ENCODE measurements at places on chromosomes 11 and 22.

DNA sequence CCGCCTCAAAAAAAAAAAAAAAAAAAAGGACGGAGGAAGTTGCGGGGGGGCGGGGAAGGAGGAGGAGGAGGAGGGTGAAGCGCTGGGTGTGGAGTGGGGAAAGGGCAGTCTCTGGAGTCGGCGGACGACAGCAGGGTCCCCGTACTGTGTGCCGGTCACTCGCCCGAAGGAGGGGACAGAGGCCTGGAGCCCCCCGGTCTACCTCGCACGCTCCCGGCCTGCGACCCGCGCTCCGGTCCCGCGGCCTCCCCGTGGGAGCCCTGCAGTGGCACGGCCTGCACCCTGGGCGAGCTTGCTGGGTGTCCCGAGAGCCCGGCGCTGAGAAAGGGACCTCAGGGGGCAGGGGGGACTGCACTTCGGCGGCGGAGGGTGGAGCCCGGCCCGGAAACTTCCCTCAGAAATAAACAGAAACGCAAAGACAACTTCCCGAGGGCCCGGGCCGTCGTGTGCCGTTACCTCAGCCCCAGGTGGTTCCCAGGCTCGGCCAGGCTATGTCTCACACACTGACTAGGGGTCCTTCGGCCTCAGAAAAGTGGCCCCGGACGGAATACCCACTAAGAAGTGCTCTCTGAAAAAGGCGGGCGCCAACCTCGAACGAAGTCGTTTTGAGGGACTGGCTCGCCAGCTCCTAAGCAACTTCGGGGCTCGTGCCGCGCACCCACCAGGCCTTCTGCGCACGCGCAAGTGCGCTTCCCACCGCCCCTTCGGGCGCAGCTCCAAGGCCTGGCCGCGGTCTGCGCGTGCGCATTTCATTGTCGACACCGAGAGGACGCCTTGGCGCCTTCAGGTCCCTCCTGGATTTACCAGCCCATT lies at the start of gene MAJIN:
Gene MAJIN (minus strand): TSS at position 688 of the 813 bp plus-strand sequence. CDS start 12,703 bp downstream, outside the sequence.
- peak; percentile 92 for DNase-seq

DNA sequence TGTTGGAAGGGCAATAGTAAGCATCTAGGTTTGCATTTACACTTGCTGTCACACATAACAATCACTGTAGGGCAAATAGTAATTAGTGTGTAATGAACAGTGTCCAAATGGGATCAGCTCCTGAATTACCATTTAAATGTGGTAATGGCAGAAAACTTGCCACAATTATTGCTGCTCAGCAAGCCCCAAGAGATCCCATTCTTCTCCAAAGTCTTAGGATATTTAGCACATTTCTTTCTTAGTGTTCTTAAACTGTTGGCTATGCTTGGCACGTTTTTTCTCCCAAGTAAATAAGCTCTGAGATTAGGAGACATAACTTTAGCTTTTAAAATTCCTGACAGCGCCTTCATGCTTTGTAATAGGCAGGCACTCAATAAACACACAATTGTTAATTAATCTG lies 1037.0 kb downstream of the DLG2 start:
- no peak for DNase-seq

DNA sequence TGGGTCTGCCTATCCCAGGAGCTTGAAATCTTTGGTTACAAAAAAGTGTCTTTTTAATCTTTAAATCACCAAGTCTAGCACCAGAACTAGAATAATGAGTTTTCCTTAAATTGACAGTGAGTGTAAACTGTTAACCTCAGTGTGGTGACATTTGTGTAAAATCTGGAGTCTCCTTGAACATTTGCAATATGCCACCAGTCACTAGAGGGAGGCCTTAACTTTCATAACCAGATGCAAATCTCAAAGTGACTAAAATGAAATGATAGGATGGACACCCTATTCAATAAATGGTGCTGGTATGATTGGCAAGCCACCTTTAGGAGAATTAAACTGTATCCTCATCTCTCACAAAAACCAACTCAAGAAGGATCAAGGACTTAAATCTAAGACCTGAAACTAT lies 8.3 kb upstream of the SCGB1D2 start:
- no peak for DNase-seq

GRCh38 chr11:85756401-85757200 lies 54.3 kb downstream of the SYTL2 start:
- DNase-seq, result peak; percentile 71

GRCh38 chr11:4704054-4704789 lies at the start of gene MMP26:
Gene MMP26, plus strand, starts transcription at chr11:4704784.
- no peak for DNase-seq

DNA sequence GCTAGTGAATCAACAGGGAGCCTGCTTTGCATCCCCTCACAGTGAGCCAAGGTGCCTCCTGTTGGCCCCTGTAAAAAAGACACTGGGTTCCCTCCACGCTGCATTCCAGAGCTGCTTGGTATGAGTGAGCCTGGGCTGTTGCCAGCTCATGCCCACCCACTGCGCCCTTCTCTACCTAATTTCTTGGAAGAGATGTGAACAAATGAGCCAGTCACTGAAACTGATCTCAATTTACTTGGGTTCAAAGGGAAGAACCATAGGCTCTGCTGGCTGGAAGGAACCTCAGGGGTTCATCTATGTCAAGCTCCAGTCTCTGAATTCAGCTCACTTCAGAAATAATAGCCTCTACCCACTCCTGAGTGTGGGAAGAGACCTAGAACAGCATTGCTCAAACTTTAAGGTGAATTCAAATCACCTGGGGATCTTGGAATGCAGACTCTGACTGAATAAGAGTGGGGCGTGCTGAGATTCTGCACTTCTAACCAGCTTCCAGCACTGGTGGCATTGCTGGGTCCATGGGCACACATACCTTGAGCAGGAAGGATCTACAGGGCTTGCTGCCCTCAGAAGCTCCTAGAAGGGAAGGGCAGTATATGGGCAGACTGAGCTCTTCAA lies 5.4 kb upstream of the TMPRSS4 start:
- no peak for DNase-seq

DNA sequence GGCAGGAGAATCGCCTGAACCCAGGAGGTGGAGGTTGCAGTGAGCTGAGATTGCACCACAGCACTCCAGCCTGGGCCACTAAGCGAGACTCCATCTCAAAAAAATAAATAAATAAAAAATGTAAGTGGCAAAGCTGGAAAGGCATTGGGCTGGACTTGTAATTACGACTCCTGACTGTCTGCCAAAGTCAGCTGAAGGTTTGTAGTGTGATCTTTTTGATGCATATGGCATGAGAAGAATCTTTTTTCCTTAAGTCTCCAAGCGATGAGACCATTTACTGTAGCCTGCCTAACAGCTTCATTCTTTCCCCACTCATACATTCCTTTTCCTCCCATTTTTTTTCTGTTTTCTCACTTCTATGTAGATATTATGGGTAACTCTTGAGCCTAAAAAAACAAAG lies 24.8 kb downstream of the CTNND1 start:
- no peak for DNase-seq

DNA sequence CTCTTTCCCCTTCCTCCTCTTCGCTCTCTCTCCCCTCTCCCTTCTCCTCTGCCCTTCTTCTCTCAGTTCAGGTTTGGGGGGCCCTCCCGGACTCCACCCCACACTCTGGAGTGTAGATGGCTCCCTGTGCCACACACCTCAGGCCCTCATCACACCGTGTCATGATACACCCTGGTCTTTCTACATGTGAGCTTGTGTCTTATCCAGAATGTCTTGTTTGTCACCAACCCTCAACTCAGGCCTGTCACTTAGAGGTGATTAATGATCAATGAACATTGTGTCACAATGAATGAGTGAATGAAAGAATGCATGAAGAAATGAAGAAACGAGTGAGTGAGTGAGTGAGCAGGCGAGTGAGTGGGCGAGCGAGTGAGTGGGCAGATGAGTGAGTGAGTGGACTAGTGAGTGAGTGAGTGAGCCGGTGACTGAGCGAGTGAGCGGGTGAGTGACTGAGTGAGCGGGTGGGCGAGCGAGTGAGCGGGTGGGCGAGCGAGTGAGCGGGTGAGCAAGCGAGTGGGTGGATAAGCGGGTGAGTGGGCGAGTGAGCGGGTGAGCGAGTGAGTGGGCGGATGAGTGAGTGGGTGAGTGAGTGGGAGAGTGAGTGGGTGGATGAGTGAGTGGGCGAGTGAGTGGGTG lies 33.8 kb downstream of the CAPN1 start:
- no peak for DNase-seq

- no peak for DNase-seq
Observed at GRCh38 chr22:48976556-48977535, 850.8 kb downstream of the BRD1 start.

GRCh38 chr11:131481971-131482370 lies 111.6 kb downstream of the NTM start:
- DNase-seq, result no peak

DNA sequence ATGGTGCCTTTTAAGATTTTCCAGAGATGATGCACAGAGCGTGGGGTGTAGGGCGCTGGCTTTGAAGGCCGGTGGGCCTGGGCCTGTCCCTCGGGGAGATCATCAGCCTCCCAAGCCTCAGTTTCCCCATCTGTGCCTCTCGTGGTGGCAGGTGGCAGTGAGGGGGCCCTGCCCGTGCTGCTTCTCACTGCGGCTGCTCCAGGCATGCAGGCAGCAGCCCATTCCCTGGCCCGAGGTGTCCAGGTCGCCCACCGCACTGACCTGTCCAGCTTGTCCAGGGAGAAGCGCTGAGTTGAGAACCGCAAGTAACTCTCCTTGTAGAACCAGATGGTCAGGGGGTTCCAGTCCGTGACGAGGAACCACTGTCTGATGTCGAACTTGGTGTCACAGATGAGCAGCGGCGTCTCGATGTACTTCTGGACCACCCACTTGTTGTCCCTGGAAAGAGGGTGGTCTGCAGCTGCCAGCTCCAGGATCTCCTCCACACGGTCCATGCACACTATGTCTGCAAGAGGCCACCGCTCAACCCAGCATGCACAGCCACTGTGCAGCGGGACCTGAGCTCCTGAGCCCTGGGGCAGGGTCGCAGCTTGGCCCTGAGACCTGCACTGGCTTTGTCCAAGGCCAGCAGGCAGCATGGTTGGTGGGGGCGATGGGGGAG lies 20.5 kb upstream of the IL17REL start:
- no peak for DNase-seq

- no peak for DNase-seq
Observed at GRCh38 chr11:118286545-118286944, 18.0 kb upstream of the CD3E start.

- DNase-seq, result no peak
Observed at GRCh38 chr22:20430101-20430719, 7.4 kb downstream of the SCARF2 start.

- DNase-seq, result no peak
Observed at GRCh38 chr11:72475381-72475780, 41.0 kb upstream of the CLPB start.

GRCh38 chr22:36065462-36065774 lies 36.8 kb upstream of the RBFOX2 start:
- no peak for DNase-seq

- peak; percentile 43 for DNase-seq
Observed at GRCh38 chr11:9573775-9574621, 528 bp downstream of the WEE1 start.

- no peak for DNase-seq
Observed at GRCh38 chr22:22735695-22736611, 91.5 kb downstream of the GGTLC2 start.

- DNase-seq, result no peak
Observed at GRCh38 chr22:42363892-42364291, 68.3 kb downstream of the NFAM1 start.

- no peak for DNase-seq
Observed at GRCh38 chr11:127042445-127042844, 41.9 kb upstream of the KIRREL3 start.

DNA sequence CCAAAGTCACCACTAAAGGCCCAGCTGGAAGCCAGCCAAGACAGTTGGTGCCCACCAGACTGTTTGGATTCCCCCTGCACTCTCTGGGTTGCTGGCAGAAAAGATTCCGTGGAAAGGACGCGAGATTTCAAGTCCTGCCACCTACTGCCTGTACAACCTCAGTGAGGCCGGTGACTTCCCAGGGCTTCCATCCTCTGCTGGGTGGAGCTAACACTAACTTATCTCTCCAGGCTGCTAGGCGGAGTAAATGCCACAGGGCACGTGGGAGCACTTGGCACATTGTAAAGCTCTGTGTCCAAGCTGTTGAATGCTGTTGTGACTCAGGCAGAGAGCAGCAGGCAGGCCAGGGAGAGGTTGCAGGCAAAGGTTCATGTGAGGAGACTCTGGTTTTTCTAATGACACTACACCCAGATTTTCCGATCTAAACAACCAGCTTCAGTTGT lies 50.9 kb upstream of the CDON start:
- peak; percentile 95 for DNase-seq

GRCh38 chr11:133814588-133815100 lies 30.7 kb downstream of the SPATA19 start:
- no peak for DNase-seq

GRCh38 chr22:26122920-26123468 lies 46.3 kb upstream of the SEZ6L start:
- no peak for DNase-seq

DNA sequence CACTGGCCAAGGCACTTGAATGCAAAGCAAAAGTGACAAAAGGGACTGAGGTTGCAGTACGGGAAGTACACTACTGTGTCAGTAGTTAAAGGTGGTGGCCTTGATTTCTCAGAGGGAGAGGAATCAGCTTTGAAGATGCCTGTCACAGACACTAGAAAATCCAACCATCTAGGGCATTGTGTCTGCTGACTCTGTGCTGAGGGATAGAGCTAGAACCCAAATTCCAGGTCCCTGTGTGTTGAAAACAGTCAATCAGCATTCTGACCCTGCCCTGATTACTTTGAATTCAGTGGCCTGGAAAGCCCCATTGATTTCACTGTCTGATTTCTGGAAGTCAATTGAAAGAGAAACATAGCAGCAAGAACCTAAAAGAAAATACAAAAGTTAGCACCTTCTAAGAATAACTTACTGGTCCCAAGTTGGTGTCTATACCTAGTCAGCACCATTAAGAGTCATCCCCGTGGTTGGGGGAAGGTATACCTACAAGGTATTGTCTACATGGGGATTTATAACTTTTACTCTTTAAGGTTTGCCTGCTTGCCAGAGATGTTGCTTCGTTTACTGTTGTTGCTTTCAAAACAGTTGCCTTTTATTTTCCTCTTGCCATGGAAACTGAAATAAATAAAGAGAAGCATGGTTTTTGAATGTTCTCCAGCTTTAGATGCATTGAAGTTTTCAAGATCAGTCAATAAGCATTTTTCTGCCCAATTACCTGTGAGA lies 97.3 kb downstream of the PDHX start:
- no peak for DNase-seq

DNA sequence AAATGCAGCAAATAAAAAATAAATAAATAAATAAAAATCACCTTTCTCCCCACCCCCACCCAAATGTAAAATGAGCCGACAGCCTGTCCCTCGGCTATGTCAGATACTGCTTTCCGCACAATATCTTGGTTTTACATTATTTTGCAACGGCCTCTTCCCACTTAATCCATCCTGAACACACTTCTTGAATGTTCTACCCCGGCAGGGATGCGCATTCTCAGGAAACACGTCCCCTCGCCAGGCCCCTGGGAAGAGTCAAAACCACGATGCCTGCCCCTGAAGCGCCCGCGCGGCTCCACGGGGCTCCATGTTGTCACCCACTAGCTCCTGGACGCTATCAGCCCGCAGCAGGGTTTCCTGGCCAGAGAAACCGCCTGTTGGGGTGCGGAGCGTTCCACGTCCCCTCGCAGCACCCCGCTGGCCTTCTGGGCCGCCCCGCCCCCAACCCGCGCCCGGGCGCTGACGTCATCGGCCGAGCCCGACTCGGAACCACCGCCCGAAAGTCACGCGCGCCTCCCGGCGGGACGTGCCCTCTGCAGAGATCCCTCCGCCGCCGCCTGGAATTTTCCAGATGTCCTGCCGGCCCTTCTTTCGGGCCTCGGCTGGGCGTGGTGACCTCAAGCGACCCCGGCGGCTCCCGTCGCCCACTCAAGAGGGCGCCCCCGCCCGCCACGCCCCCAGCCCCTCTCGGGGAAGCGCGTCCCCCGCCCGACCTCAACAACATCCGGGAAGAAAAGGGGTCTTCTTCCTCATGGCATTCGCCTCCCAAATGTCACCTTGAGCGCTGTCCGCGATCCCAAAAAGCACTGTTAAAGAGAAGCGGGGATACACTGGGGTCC lies 585 bp upstream of the NEAT1 start:
- DNase-seq, result peak; percentile 98
